A172 (cell line): ENCODE measurements at places on chromosomes 6 and 20. TPM values are rescaled to one million over a fixed set of nuclear protein-coding genes. Genes with fewer than 3 reads are reported as not detected.

The RAET1E gene
- total RNA-seq = 0.22 and 1.0 TPM in 2 replicates

The PPP1R3G gene
- 0.22 and 1.5 TPM in 2 replicates for total RNA-seq

The NKX2-2 gene
- total RNA-seq = 4.4 TPM in 2 replicates

The FHL5 gene
- total RNA-seq = not detected in 2 replicates

The CFB gene
- total RNA-seq = 3.7 and 4.0 TPM in 2 replicates

The BANF2 gene
- not detected in 2 replicates for total RNA-seq

The PTK7 gene
- 82.3 and 84.6 TPM in 2 replicates for total RNA-seq

The SMPD2 gene
- total RNA-seq = 9.1 and 13.1 TPM in 2 replicates

The MYCT1 gene
- total RNA-seq = 1.5 and 2.9 TPM in 2 replicates

The SLA2 gene
- total RNA-seq = 0.17 TPM in 1 of 2 replicates, not detected in the other

The LIN28B gene
- total RNA-seq = not detected in 2 replicates
